ENCODE measurements at places on chromosomes 12 and 14. TPM values are rescaled to one million over a fixed set of nuclear protein-coding genes. Genes with fewer than 3 reads are reported as not detected.

DNA sequence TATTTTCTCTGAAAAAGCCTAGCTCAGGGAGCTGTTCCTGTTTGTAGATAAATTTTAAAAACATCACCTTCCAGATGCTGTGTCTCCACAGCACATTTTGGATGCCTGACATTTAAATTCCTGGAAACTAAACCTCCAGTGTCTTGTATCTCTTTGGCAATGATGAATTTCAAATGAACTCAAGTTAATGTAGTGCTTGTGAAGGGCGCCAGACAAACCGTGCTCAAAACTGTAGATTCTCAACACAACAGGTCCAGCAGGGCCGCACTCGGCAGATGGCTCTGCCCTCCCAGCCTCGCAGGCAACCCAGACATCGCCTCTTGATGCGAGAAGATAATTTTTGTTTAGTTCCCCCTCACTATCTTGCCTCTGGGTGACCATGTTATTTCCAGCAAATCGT is 432.9 kb downstream of the VRK1 start:
- H3K36me3 ChIP-seq = no peaks in the 10 kb centered on the region
- H3K4me3 ChIP-seq = no peak overlapping the region

DNA sequence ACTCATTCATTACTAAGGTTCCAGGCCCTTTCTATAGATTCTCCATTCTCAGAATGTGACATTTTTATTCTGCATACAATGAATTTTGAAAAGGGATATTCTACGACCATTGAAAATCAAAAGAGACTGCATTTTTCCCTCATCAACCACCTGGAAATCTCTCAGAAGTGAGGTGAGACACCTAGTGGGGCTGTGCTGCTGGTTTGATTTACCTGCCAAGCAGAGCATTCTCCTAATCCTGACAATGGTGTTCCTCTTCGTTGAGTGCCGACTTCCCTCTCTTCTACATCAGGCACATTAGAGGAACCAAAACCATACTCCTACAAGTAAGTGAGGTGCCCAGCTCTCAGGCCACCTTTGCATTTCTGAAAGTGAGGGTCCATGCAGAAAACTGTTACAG is 14.9 kb downstream of the CKB start:
- no peaks in the 10 kb centered on the region for H3K27me3 ChIP-seq
- DNase-seq = no peak
- peaks cover 6% of the 10 kb centered on the region for H3K4me1 ChIP-seq
- no peak overlapping the region for H3K27ac ChIP-seq

DNA sequence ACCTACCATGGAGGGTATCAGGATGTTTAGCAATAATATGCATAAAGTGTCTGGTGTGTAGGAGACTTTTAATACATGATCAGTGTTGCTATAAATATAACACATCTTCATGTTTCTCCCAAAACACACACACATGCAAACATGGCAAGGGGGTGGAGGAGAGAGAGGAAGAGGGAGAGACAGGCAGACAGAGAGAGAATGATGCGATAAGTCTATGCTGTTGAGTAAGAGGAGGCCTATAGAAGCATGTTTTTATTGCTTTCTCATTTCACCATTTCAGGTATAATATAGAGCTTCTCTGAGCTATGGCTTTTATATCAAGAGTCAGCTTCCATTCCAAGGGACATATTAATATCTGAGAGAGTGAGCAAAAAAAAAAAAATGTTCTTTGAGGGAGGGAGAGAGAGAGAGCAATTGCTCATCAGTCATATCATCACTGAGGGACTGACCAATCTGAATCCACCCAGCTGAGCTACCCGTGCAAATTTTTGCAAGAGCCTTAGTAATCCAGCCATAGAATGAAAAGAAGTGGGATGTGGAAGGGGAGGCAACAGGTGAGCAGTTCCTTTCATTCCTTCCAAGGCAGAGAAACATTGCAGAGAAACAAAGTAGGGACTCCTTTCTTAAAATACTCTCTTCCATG is 54.8 kb upstream of the RASSF8 start:
- H3K27ac ChIP-seq = no peak overlapping the region
- no peaks in the 10 kb centered on the region for H3K27me3 ChIP-seq
- H3K4me1 ChIP-seq = no peaks in the 10 kb centered on the region
- H3K36me3 ChIP-seq = no peaks in the 10 kb centered on the region

DNA sequence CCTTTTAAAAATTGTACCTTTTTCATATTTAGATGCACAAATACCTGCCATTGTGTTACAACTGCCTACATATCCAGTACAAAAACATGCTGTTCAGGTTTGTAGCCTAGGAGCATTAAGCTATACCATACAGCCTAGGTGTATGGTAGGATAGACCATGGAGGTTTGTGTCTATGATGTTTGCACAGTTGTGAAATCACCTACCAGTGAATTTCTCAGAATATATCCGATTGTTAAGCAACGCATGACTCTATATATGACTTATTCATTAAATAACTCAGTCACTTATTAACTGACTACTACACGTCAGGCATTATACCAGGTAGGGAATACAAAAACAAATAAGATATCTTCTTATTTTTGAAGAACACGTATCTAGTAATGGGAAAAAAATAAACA is 26.2 kb upstream of the ETNK1 start:
- H3K4me1 ChIP-seq = no peaks in the 10 kb centered on the region
- H3K36me3 ChIP-seq = no peaks in the 10 kb centered on the region
- no peak overlapping the region for H3K27ac ChIP-seq
- H3K4me3 ChIP-seq = no peak overlapping the region
- H3K27me3 ChIP-seq = no peaks in the 10 kb centered on the region

DNA sequence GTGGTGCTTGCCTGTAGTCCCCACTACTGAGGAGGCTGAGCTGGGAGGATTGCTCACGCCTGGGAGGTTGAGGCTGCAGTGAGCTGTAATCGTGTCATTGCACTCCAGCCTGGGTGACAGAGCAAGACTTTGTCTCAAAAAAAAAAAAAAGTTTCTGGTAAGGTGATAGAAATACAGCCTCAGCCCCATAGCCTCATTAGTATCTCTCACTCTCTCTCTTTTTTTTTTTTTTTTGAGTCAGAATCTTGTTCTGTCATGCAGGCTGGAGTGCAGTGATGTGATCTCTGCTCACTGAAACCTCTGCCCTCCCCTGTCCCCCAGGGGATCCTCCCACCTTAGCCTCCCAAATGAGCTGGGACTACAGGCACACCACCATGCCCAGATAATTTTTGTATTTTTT is 19.2 kb downstream of the MTHFD1 start:
- H3K36me3 ChIP-seq = peaks cover 23% of the 10 kb centered on the region
- no peaks in the 10 kb centered on the region for H3K4me1 ChIP-seq
- no peak for DNase-seq
- H3K27me3 ChIP-seq = no peaks in the 10 kb centered on the region
- no peak overlapping the region for H3K4me3 ChIP-seq
- no peak overlapping the region for H3K27ac ChIP-seq

DNA sequence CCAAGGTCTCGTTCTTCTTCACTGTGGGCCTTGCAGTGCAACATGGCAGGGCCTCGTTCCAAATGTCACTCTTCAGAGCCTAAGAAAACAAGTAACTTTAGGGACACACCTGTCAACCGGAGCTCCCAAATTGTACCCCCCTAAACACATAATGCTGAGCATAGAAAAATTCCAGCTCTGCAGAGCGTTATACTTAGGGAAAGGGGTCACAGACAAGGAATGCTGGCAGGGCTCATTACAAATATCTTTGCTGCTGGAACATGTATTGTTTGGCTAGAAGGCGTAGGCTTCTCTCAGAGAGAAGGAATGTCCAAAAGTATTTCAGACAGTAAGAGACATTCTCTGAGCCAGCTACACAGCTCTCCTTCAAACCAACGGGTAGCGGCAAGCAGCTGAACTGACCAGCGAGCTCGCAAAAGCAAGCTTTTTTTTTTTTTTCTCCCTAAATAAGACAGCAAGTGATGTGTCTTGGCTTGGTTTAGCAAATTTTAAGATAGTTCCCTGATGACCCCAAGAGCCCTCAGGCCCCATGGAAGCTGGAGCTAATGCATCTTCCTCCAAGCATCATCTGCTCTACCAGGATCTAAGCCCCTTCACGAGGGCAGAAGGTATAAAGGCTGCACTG is 24.5 kb downstream of the SSH1 start:
- H3K36me3 ChIP-seq = peaks cover 45% of the 10 kb centered on the region
- H3K4me3 ChIP-seq = no peak overlapping the region
- no peaks in the 10 kb centered on the region for H3K27me3 ChIP-seq
- DNase-seq = peak; percentile 83
- H3K4me1 ChIP-seq = peaks cover 29% of the 10 kb centered on the region

DNA sequence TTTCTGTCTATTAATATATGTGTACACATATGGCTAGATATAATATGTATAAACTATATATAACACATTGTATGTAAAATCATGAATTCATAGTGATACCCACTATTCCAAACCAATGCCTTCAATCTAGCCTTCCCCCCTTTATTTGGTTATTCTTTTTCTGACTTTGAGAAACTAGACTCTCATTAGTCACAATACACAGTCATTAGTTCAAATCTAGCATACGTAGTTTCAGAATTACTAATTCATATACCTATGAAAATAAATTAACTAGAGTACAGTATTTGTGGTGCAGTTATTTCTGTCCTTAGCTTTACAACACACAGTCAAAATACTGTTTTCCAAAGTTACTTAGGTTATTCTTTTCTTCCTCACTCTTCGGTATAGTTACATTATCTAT is 268.2 kb downstream of the DPF3 start:
- no peak for DNase-seq
- no peaks in the 10 kb centered on the region for H3K4me1 ChIP-seq
- no peak overlapping the region for H3K27ac ChIP-seq

- H3K27me3 ChIP-seq = no peaks in the 10 kb centered on the region
- no peaks in the 10 kb centered on the region for H3K36me3 ChIP-seq
- H3K4me1 ChIP-seq = no peaks in the 10 kb centered on the region
- no peak overlapping the region for H3K27ac ChIP-seq
- DNase-seq = no peak
- no peak overlapping the region for H3K4me3 ChIP-seq
Observed at GRCh38 chr14:96917442-96917963, 120.3 kb downstream of the VRK1 start.

GRCh38 chr14:61764342-61765122 is 2.3 kb downstream of the SNAPC1 start:
- peaks cover 23% of the 10 kb centered on the region for H3K36me3 ChIP-seq
- H3K4me3 ChIP-seq = no peak overlapping the region
- no peak overlapping the region for H3K27ac ChIP-seq
- H3K4me1 ChIP-seq = peaks cover 43% of the 10 kb centered on the region
- no peaks in the 10 kb centered on the region for H3K27me3 ChIP-seq

GRCh38 chr12:88854260-88854659 is 274.0 kb upstream of the KITLG start:
- DNase-seq = no peak
- H3K4me3 ChIP-seq = no peak overlapping the region
- H3K27me3 ChIP-seq = no peaks in the 10 kb centered on the region
- H3K27ac ChIP-seq = no peak overlapping the region
- H3K36me3 ChIP-seq = no peaks in the 10 kb centered on the region

DNA sequence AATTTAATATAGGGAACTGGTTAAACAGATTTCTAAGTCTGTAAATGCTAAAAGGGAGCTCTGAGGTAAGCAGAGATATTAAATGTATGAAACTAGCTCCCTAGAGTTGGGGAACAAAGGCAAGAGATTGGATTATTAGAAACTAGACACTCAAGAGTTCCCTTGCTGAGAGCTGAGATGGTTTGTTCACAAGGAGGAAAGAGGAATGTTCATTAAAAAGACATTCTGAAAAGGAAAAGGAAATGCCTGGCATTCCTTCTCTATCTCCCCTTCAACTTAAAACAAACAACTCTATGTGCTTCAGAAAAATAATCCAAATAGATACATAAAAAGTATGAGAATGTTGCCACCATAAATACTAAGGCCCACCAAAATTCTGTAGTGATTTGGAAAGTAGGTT is 73.7 kb downstream of the GALNT4 start:
- H3K4me3 ChIP-seq = no peak overlapping the region
- no peaks in the 10 kb centered on the region for H3K4me1 ChIP-seq
- H3K27ac ChIP-seq = peak overlapping the region; percentile 74
- H3K36me3 ChIP-seq = no peaks in the 10 kb centered on the region
- DNase-seq = no peak

- H3K27me3 ChIP-seq = no peaks in the 10 kb centered on the region
- H3K4me3 ChIP-seq = no peak overlapping the region
- H3K4me1 ChIP-seq = no peaks in the 10 kb centered on the region
- H3K27ac ChIP-seq = no peak overlapping the region
Observed at GRCh38 chr12:102659200-102659911, 179.0 kb upstream of the IGF1 start.

Gene CCER1
- total RNA-seq = not detected

Gene OR4E2
- not detected for total RNA-seq

Gene KLRG1
- total RNA-seq = not detected

Gene SERPINA4
- total RNA-seq = not detected

Gene ISCU
- 94.4 TPM for total RNA-seq

Gene PLEKHH1
- 136 TPM for total RNA-seq

Gene RNF212B
- not detected for total RNA-seq

Gene CLEC6A
- total RNA-seq = not detected

Gene TTC7B
- 20.3 TPM for total RNA-seq

All from stomach (tissue), 19 donors.